ENCODE measurements at places on chromosomes 16 and 17.

- DNase-seq: no peak
These were observed 60.7 kb upstream of the METRNL start for GRCh38 chr17:83018658-83019193.

- no peak for DNase-seq
These were observed 37.6 kb upstream of the PIRT start for GRCh38 chr17:10875430-10875851.

DNA sequence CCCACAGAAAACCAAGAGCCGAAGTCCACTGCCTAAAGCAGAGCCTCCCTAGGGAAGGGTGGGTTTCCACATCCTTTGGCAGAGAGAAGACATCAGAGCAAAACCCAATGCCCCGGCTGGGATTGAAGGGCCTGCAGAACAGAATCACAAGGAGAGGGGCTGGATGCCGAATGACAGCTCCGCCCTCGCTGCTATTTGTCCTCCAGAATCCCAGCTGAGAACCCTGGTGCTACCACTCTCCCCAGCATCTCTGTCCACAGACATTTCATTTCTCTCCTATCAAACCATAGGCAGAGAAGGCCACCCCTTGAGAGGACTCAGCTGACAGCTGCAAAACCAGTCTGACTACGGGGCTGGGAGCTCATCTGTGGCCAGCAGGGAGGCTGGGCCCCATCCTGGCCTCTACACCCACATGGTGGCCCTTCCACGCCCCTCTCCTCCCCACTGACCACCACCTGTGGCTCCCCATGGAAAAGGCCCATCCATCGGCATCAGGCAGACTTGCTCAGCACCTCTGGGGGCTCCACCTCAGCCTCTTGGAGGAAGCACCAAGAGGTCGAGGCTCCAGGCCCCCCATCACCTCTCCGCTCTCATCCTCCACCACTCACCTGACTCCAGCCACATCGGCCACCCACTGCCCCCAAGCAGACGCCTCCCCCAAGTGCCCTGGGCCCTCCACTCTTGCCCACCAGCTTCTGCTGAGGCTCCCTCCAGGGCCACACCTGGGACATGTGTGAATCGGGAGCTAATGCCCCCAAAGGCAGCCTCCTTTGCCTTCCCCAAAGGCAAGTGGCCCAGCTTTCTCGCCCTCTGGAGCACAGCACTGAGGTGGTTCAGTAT, 288.5 kb downstream of the C16orf95 start:
- no peak for DNase-seq

GRCh38 chr16:10078541-10078949, 103.7 kb downstream of the GRIN2A start:
- no peak for DNase-seq

- DNase-seq: no peak
These were observed 15.9 kb downstream of the ADPRM start for GRCh38 chr17:10713318-10713717.
